Activated naive CD4-positive, alpha-beta T cell (primary cell): ENCODE measurements at places on chromosomes 16 and 17.

DNA sequence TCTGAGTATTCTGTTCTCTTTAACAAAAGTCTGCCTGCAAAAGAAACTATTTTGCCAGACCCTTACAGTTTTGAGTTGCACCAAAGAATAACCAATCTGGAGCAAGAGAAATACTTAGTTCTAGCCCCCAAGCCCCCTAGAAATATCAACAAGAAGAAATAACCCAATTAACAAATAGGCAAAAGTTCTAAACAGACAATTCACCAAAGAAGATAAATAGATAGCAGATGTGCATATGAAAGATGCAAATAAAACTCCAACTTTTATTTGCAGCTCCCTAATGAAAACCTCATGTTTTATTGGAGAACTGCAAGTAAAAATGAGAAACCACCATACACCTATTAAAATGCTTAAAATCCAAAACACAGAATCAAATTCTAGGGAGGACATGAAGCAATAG is 1308.0 kb downstream of the CDH11 start:
- no peak for DNase-seq

DNA sequence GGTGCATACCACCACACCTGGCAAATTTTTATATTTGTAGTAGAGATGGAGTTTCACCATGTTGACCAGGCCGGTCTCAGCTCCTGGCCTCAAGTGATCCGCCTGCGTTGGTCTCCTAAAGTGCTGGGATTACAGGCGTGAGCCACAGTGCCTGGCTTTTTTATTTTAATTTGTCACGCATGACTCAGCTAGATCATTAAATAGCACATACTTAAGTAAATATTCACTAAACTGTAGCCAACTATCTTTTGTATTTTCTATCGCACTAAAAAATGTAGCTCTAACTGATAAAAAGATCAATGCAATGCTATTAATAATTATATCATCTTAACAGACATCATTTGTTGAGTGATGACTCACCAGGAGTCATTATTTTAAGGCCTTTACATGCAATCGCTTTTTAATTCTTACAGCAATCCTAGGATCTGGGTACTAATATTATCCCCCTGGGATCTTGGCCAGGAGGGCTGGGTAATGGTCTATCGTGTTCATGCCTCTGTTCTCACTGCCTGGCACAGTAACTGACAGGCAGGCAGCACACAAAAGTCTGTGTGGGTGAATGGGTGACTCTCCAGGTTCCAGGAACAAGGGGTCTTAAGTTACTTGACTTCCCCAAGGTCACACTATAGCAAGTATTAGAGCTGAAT is 693.5 kb upstream of the EEF2KMT start:
- no peak for DNase-seq

- DNase-seq: no peak
These were observed 3.8 kb upstream of the DNAH2 start for GRCh38 chr17:7713782-7714181.

GRCh38 chr17:40485851-40486521 is 15.4 kb downstream of the TNS4 start:
- no peak for DNase-seq

DNA sequence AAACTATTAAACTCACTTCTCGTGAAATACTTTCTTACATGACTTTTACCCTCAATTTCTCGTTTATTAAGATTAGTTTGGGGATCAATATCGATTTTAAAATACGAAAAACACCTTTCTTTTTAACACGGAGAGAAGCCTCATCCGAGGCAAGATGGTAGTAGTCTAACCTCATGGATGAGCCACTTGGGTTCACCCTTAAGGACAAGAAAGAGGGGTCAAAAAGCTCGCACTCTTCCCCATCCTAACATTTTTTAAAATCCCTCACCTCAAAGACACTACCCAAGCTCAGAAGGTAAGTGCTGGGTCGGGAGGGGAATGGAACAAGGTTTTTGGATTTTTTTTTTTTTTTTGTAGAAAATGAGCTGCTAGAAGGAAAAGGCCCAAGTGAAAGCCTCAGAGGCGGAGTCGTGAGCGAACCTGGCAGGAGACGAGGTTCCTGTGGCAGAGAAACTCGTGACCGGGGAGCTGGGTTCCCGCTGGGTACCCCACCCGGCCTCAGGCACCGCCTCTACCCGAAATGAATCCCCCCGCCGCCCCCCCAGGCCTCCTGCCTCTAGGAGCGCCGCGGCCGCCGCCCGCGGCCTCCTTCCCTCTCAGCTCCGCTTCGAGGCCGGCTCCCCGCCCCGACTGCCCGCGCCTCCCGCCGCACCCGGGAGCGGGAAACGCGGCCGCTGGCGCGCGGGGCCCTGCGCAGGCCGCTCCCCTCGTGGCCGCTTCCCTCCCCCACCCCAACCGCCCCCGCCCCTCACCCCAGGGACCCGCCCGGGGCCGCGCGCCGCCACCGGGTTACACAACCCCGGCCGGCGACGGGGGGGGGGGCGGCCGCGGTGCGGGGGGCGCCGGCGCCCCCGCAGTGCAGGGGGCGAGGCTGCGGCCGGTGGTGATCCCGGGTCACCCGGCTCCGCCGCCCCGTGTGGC is 1.6 kb downstream of the NUFIP2 start:
- DNase-seq: peak; percentile 49

DNA sequence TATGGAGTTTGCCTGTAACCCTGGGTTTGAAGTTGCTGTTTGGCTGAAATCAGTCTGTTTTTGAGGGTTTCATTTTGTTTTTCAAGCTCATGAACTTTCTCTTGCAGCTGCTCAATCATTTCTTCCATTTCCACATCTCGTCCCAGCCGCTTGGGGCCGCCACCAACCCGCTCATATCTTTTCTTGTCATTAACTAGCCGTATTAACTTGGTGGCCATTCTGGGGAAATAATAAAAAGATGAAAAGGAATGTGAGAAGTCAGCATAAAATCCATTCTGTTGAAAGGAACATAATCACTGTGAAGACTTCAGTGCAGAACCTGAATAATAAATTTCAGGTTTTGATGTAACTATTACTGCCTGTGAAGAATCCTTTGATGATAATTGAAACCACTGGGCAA is 11.5 kb downstream of the RPGRIP1L start:
- DNase-seq: no peak

- no peak for DNase-seq
These were observed 15.8 kb downstream of the CACNG5 start for GRCh38 chr17:66850692-66851091.

- no peak for DNase-seq
These were observed 26.1 kb downstream of the HSBP1 start for GRCh38 chr16:83833921-83834320.

GRCh38 chr16:4207229-4207628 is 34.7 kb downstream of the SRL start:
- no peak for DNase-seq

DNA sequence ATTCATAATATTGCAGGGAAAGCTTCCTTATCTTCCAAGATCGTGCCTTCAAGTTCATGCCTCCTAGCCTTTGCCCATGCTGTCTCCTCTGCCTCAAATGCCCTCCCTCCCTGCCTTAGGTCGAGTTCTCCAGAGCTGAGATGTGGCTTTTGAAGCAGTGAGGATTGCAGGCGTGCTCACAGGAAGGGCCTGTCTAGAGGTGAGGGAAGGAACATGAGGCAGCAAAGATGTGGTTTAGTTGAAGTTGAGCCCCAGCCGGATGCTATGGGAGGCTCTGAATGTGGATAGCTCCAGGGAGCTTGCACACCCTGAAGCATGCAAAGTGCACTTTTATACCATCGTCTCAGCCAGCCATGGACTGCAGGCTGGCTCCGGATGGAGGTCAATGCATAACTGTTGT is 754.6 kb upstream of the EEF2KMT start:
- DNase-seq: no peak

GRCh38 chr17:74241431-74241830 is 28.1 kb downstream of the TTYH2 start:
- DNase-seq: no peak

DNA sequence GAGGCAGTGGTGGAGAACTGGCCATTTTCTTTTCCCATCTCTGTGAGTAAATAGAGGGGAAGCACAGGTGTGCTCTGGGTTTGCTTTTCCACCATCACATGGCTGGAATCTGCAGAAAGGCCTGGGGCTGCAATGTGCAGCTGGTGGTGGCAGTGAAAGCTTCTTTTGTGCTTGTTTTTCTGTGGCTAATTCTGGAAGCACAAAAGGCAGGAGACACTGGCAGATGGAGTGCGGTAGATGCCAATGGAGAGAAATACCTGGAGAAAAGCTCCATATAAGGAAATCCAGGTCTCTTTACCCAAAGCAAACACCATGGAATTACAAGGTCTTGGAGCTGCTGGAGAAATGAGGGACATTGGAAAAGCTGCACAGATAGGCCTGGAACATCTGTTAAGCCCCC is 146.9 kb downstream of the HAPSTR1 start:
- DNase-seq: no peak

GRCh38 chr17:66364508-66364907 is 62.1 kb downstream of the PRKCA start:
- no peak for DNase-seq

GRCh38 chr17:42783791-42784138 is 3.4 kb downstream of the WNK4 start:
- DNase-seq: no peak

- no peak for DNase-seq
These were observed 53.9 kb downstream of the PLCG2 start for GRCh38 chr16:81832801-81833547.

- DNase-seq: no peak
These were observed 580 bp downstream of the TANC2 start for GRCh38 chr17:62966426-62967204.

DNA sequence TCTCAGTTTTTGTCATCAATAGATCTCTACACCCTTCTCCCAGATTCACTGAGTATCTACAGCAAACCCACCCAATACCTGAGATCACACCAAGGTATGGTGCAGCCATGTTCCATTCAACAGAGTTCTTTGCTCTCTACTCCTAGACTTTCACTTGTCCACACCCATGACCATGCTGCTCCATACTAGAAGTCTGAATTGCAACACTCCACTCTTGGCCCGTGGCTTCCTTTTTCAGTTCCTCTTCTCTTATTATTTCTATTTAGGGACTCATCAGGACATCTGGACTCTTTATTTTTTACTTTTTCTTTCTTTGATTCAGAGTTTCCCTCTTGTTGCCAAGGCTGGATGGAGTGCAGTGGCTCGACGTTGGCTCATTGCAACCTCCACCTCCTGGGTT is 37.1 kb downstream of the YWHAE start:
- DNase-seq: no peak

GRCh38 chr17:5931616-5932015 is 138.6 kb upstream of the WSCD1 start:
- DNase-seq: no peak

DNA sequence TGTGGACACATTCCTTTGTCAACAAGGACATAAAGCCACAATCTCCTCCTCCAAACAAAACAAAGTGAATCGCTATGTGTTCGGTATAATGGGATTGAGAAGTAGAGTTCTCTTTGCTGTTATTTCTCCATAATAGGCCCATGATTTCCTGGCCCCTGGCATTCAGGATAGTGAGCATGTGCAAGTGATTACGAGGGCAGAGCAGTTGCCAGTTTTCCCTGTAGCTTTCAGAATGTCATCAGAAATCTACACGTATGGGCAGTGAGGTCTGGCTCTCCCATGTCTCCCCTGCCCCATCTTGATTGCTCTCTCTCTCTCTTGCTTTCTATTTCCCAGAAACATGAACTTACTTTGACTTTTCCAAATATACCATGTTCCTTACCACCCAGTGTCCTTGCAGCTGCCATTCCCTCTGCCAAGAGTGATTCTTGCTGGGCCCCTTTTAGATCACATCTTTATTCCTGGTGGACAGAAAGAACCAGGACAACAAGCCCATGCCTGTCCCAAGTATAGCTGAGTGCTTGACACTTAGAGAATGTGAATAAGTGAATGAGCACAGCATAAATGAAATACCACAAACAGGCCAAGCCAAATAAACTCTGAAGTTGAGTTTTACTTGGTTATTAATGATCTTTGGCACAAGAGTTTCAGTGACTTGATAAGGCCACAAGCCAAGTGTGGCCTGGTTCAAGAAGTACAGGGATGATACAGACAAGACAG is 273.1 kb downstream of the CDH13 start:
- no peak for DNase-seq
